ENCODE measurements at places on chromosomes 4 and X. TPM values are rescaled to one million over a fixed set of nuclear protein-coding genes. Genes with fewer than 3 reads are reported as not detected.

NXT2 gene
- 9.8 TPM for total RNA-seq

CXCL3 gene
- total RNA-seq: 10.6 TPM

NR0B1 gene
- 4.1 TPM for total RNA-seq

TCEAL7 gene
- total RNA-seq: 43.7 TPM

SOX3 gene
- 0.15 TPM for total RNA-seq

FAM9B gene
- not detected for total RNA-seq

TET2 gene
- 7.1 TPM for total RNA-seq

LINC00632 gene
- 1.7 TPM for total RNA-seq

HMGN5 gene
- total RNA-seq: 1.6 TPM

GATB gene
- 21.5 TPM for total RNA-seq

FANCB gene
- 4.0 TPM for total RNA-seq

EXOC1L gene
- total RNA-seq: not detected

ADGRA3 gene
- 20.7 TPM for total RNA-seq

MAOA gene
- total RNA-seq: 15.0 TPM

GRK4 gene
- total RNA-seq: 6.0 TPM

NAP1L5 gene
- 7.0 TPM for total RNA-seq

CFAP47 gene
- not detected for total RNA-seq

SOD3 gene
- 42.3 TPM for total RNA-seq

AWAT2 gene
- total RNA-seq: not detected

DOCK11 gene
- total RNA-seq: 39.4 TPM

HMGB3 gene
- total RNA-seq: 23.0 TPM

HPGD gene
- total RNA-seq: 0.33 TPM

AKAP4 gene
- not detected for total RNA-seq

FHIP1A gene
- total RNA-seq: 0.29 TPM

SH2D1A gene
- not detected for total RNA-seq

PDLIM3 gene
- total RNA-seq: 20.8 TPM

SLC39A8 gene
- 9.3 TPM for total RNA-seq

INTU gene
- 6.3 TPM for total RNA-seq

EPGN gene
- total RNA-seq: 0.17 TPM

CXCL8 gene
- 0.58 TPM for total RNA-seq

MND1 gene
- 2.2 TPM for total RNA-seq

ASB12 gene
- total RNA-seq: under 0.01 TPM

RAI2 gene
- total RNA-seq: 2.2 TPM

FRYL gene
- total RNA-seq: 39.9 TPM

SLC2A9 gene
- 2.8 TPM for total RNA-seq

HSPA4L gene
- 24.8 TPM for total RNA-seq

ATP1B4 gene
- total RNA-seq: not detected

PCDH10 gene
- 0.83 TPM for total RNA-seq

CPZ gene
- total RNA-seq: 0.58 TPM

OPRPN gene
- not detected for total RNA-seq

SHISA3 gene
- total RNA-seq: 0.17 TPM

CCNB3 gene
- 0.17 TPM for total RNA-seq

MAGEA8 gene
- not detected for total RNA-seq

ZCCHC4 gene
- total RNA-seq: 16.9 TPM

CXorf49 gene
- total RNA-seq: not detected

ZCCHC18 gene
- not detected for total RNA-seq

PARM1 gene
- total RNA-seq: not detected

MTMR8 gene
- total RNA-seq: 1.2 TPM

TMEM35A gene
- total RNA-seq: 37.9 TPM

HTN3 gene
- total RNA-seq: not detected

Data from smooth muscle cell of trachea (primary cell).